ENCODE measurements at places on chromosomes 7 and 10. TPM values are rescaled to one million over a fixed set of nuclear protein-coding genes. Genes with fewer than 3 reads are reported as not detected.

Gene SP4
- 1.8 TPM for polyA plus RNA-seq

Gene ZNF425
- polyA plus RNA-seq: 0.15 TPM

Gene ZNF438
- polyA plus RNA-seq: 5.4 TPM

Gene KIAA1549
- polyA plus RNA-seq: not detected

Gene DMTF1
- 108 TPM for polyA plus RNA-seq

Gene PPIF
- polyA plus RNA-seq: 52.3 TPM

Gene RPEL1
- not detected for polyA plus RNA-seq

Gene CTBP2
- polyA plus RNA-seq: 40.9 TPM

Gene CRHR2
- polyA plus RNA-seq: not detected

Gene GRM8
- not detected for polyA plus RNA-seq

Gene TRIL
- polyA plus RNA-seq: not detected

Gene FXYD4
- not detected for polyA plus RNA-seq

Gene CYP3A5
- polyA plus RNA-seq: not detected

Gene CCNY
- polyA plus RNA-seq: 116 TPM

Gene APBB1IP
- polyA plus RNA-seq: 24.6 TPM

Gene NYAP1
- not detected for polyA plus RNA-seq

Gene NEUROD6
- not detected for polyA plus RNA-seq

Gene ZNF853
- polyA plus RNA-seq: not detected

Gene LGI1
- polyA plus RNA-seq: not detected

Gene HK1
- polyA plus RNA-seq: 146 TPM

Gene MYO1G
- 119 TPM for polyA plus RNA-seq

Gene SPDYE1
- not detected for polyA plus RNA-seq

Gene DCLRE1C
- polyA plus RNA-seq: 8.9 TPM

Gene OR2A12
- not detected for polyA plus RNA-seq

Gene AVL9
- 16.3 TPM for polyA plus RNA-seq

All from CD14-positive monocyte (primary cell).